ENCODE measurements at places on chromosomes 2 and 18.

- DNase-seq = no peak
Measured at GRCh38 chr2:5057891-5058351, 634.3 kb upstream of the SOX11 start.

GRCh38 chr2:72204156-72204785, 56.6 kb upstream of the CYP26B1 start:
- no peak for DNase-seq

DNA sequence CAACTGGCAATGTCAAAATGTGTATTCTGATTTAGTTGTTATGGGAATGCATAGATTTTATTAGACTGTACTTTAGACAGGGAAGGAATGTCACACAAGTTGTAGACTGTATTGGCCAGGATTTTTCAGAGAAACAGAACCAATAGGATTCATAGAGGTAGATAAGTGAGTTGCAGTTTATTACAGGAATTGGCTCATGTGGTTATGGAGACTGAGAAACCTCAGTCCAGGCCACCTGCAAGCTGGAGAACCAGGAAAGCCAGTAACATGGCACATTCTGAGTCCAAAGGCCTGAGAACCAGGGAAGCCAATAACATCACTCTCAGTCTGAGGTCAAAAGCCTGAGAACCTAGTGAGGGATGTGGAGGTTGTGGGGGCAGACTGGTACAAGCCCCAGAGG, 1.8 kb upstream of the GALNT5 start:
- no peak for DNase-seq

DNA sequence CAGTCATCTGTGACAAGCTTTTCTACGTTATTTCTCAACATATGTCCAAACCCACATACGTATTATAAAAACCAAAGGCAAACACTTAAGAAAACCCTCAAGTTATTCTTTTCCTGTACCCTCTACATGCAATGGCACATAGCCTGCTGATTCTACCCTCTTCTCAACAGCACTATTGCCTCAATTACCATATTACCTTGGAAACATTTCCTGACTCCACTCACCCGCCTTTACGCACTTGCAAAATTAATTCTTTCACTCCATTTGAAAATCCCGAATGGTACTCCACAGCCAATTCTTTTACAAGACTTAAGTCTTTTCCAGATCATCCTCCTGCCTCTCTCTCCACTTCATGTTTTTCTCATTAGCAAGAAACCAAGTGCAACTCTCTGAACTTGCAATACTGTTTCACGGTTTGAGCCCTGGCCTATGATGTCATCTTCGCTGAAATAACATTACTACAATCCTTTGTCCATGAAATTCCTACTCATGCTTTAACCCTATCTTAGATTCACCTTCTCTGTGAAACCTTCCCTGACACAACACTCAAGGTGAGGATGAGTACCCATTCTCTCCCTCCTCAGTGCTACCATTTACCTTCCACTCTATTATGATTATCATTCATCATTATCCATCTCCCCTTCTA, 29.0 kb downstream of the SESTD1 start:
- no peak for DNase-seq

DNA sequence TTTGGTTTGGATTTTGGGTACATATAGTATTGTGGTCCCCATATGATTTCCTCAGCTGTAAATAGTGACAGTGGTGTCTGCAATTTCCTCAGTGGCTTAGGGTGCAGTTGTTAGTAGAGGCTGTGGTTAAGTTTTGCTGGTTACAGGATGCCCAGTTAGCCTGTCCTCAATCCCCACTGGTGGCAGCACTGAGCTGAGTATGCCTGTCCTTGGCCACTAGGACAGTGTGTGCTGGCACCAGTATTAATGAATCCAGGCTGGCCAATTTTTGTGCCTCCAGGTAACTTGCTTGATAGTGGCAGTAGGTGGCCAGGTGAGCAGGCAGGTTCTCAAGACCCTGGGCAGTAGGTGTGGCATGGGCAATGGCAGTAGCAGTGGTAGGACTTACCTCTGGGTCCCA, 973.1 kb downstream of the TMEM182 start:
- no peak for DNase-seq

DNA sequence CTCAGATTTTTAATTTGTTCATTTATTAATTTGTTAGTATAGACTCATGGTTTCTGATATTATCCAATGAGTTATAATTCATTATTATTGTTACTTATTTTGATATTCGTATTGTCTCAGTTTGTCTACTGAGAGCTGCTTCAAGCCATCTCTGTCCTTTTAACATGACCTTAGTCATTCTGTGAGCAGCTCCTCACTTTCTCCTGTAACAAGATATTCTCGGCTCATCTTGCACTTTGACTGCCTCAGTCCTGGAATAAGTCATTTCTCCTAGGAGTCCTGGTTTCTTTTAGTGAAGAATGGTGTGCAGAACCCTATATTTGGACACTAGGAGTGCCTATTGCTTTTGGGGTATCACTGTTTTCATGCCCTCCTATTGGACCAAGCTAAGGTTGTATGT, 13.2 kb downstream of the ASB1 start:
- no peak for DNase-seq

DNA sequence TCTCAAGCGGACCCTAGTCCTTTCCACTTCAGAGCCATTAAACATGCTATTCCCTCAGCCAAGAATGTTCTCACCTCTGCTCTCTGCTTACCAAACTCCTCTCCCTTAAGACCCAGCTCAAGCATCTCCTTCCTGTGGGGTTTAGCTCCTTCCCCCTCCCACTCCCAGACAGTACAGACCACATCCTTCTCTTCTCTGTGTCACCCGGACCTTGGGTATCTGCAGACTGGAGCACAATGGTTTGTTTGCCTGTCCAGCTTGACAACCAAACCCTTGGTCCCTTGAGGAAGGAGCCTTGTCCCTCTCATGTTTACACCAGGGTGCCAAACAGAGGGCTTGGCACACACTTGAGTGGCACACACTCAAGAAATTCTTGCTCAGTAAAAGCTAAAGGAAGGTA, 4.1 kb upstream of the CD8A start:
- DNase-seq = no peak

- no peak for DNase-seq
Measured at GRCh38 chr2:30656079-30656478, 151.2 kb downstream of the CAPN13 start.

DNA sequence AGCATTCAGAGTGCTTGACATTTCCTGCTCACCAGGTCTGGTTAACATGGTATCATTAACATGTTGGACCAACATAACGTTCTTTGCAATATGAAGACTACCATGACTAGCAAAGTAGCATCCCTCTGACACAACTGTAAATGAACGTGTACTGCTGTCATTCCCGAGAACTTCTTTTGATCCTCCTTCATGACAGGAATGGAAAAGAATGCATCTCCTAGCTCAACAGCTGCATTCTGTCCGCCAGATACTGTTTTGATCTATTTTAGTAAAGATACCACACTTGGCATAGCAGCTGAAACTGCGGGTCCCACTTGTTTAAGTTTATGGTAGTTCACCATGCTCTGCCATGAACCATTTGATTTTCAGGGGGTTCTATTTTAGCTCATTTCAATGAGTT, 144.2 kb upstream of the PARD3B start:
- DNase-seq = no peak

- DNase-seq = no peak
Measured at GRCh38 chr18:25985707-25986394, 104.6 kb downstream of the SS18 start.

DNA sequence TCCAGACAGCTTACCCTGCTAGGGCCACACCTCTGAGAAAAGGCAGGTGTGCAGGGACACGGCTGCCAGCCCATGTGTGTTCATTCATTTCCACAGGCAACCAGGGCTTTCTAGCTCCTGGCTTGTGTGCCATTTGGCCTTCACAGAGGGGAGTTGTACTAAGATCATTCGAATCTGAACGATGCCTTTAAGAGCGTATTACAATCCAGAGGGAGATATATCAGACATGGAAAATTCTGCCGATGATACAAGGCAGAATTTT, 64.2 kb upstream of the OTOF start:
- no peak for DNase-seq

GRCh38 chr2:174964404-174964803, 40.8 kb downstream of the CHN1 start:
- no peak for DNase-seq

GRCh38 chr18:29326214-29326613, 1149.3 kb upstream of the CDH2 start:
- no peak for DNase-seq

DNA sequence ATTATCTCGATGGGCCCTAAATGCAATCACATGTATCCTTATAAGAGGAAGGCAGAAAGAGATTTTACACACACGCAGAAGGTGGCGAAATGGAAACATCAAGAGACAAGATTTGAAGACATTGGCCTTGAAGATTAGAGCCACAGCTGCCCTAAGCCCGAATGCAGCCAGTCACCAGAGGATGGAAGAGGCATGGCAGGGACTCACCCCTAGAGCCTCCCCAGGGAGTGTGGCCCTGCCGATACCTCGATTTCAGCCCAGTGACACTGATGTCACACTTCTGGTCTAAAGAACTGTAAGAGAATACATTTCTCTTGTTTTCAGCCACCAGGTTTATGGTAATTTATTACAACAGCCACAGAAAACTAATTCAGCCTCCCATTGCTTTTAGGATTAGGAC, 17.4 kb downstream of the TTC39C start:
- DNase-seq = no peak

- DNase-seq = no peak
Measured at GRCh38 chr2:38598200-38598990, 4.3 kb downstream of the HNRNPLL start.

DNA sequence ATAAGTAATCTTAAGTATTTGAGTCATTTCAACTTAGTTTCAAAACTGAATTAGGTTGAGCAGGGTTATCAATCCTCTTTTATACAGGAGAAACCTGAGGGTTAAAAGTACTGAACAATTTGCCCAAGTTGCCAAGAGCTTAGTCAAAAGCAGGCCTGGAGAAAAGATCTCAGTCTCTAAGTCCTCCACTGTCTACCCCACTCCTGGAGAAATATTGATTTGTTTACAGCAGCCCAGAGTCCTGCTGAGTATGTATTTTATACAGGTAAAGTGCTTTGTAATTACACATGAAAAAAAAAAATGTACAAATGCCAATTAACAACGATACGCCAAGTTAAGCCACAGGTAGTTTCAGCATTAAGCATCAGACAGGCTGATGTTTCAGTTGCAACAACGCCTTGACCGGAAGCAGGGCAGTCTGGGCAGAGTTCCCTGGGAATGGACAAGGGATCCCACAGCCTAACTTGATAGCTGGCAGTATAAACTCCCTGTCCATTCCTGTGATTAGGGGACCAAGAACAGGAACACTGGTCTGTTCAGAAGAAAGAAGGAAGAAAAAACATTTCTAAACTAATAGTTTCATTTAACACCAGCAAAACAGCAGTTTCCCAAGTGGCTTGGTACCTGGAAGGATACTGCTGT, 132.9 kb downstream of the MYO5B start:
- no peak for DNase-seq

- DNase-seq = no peak
Measured at GRCh38 chr2:162967811-162968210, 129.2 kb upstream of the KCNH7 start.

DNA sequence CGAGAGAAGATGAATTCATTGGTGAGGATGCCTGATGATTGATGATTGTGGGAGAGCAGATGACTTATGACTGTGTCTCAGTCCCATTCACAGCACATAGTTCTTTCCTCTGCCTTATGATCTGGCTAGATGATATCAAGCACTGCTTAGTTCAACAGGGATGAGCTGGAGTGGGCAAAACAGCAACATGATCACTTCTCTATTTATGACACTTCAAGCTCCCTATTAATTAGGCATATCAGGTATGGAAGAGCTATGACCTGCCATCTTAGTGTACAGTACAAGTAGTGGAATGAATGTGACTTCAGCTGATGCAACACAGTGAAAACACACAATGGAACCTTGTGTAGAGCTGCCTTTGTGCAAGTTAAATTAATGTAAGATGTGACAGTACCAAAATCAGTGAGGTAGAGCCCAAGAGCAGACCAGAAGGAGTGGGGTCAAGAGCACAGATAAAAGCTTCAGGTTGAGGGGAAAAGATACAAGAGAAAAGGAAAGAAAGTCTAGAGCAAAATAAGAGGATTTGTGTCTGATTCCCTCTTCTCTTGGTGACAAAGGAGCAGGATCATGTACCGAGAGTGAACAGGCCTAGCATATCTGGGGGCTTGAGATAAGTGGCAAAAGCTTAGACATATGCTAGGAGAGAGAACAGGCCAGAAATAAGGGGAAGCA, 93.0 kb upstream of the MYO3B start:
- DNase-seq = no peak

DNA sequence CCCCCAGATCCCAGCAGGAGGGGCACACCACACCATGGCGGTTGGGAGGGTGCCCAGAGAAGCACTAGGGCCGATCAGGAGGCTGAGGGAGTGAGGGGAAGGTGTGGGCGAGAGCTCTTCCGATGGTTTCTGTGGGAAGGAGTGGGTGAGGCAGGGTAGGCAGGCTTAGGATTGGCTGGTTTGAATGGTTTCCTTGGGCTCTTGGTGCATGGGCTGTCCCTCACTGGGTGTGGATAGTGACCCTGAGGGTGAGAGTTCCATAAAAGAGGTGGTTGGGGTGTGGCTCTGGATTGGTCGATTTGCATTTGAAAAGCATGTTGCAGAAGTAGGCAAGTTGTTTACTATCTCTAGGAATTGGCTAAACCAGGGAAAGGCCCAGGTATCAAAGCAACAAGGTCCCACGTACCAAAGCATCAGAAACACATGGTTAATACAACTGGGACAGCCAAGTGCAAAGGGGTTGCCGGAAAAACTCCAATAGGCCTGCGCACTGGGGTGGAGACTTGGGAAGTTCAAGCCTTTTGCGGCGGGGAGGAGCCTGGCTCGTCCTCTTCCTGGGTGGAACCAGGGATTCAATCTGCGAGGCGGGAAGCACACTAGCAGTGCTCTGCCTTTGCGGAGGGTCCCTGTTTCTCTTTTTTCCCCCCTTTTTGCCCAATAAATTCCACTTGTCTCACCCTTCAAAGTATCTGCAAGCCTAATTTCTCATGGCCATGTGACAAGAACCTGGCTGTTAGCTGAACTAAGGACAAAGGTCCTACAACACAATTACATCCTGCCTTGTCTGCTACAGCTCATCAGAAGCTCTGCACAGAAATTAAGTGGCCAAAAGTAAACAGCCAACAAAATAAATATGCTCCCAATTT, 43.2 kb downstream of the IL1R2 start:
- DNase-seq = no peak

DNA sequence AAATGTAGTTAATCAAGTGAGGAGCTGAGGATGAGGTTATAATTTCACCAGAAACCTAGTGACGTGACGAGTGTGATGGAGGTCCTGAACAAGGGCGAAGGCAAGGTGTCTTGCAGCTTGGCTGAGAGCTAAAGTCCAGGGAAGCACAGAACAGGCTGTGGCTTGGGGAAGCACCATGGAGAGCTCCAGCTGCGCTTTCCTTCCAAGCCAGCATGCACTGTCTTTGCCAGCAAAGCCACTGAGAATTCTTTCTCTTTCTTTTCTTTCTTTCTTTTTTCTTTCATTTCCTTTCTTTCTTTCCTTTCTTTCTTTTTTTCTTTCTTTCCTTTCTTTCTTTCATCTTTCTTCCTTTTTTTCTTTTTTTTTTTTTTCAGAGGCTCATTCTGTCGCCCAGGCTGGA, 239.3 kb downstream of the FBXO15 start:
- no peak for DNase-seq

GRCh38 chr18:57073501-57074187, 73.2 kb upstream of the BOD1L2 start:
- DNase-seq = no peak

Measured in stimulated activated CD4-positive, alpha-beta T cell treated with anti-CD3 and anti-CD28 coated beads, Interleukin-12 subunit alpha, Interleukin-12 subunit beta, amount 100 ng/mL, for 4 hours (primary cell).